ENCODE measurements at places on chromosomes 16 and 17.

GRCh38 chr17:20149251-20149650 is 140.1 kb downstream of the SPECC1 start:
- no peaks in the 10 kb centered on the region for H3K27me3 ChIP-seq
- no peak overlapping the region for H3K27ac ChIP-seq
- no peaks in the 10 kb centered on the region for H3K4me1 ChIP-seq
- DNase-seq: no peak
- H3K36me3 ChIP-seq: no peaks in the 10 kb centered on the region

- peak; percentile 58 for DNase-seq
- peaks cover 7% of the 10 kb centered on the region for H3K36me3 ChIP-seq
- H3K4me3 ChIP-seq: no peak overlapping the region
- no peak overlapping the region for H3K27ac ChIP-seq
- H3K4me1 ChIP-seq: peaks cover 34% of the 10 kb centered on the region
Measured at GRCh38 chr16:75491876-75492275, 3.4 kb downstream of the CHST6 start.

DNA sequence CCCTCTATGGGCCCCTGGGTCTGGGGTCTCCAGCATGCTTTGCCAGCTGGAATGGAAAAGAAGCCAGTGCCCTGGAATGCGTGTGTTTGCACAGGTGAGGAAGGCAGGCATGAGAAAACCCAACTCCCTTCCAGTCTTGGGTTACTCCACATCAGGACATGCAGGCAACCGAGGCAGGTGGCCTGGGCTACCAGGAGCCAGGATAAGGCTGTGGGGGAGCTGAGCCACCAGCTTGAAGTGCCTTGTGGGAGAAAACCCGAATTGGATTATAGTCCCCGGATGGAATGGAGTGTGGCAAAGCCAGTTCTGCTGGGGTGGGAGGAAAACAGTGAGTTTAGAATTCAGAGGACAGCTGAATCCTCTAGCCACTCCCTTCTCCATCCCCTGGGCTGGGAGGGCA is 7.2 kb downstream of the SRCIN1 start:
- no peaks in the 10 kb centered on the region for H3K27me3 ChIP-seq
- H3K4me1 ChIP-seq: peaks cover 51% of the 10 kb centered on the region
- H3K27ac ChIP-seq: no peak overlapping the region
- peaks cover 30% of the 10 kb centered on the region for H3K36me3 ChIP-seq
- H3K4me3 ChIP-seq: no peak overlapping the region

- no peak for DNase-seq
- H3K27ac ChIP-seq: no peak overlapping the region
- H3K36me3 ChIP-seq: peaks cover 8% of the 10 kb centered on the region
Measured at GRCh38 chr17:35866341-35866950, 2.2 kb downstream of the HEATR9 start.

DNA sequence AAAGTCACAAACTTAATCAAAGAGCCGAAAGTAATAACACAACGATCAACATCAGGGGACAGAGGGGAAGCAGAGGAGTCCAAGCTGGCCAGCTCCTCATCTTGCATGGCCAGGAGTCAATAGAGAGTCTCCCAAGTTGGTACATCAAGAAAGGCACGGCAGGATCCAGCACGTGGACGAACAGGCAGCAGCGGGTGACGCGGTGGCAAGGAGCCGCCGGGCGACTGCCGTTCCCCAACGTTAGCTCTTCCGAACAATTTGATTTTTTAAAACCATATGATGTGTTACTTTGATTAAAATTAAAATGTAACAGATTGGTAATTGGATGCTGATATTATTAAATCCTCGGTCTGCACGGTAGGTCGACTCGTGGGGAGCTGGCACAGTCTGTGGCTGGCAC is 81.8 kb upstream of the DOC2B start:
- no peak overlapping the region for H3K4me3 ChIP-seq
- no peak overlapping the region for H3K27ac ChIP-seq
- peaks cover 41% of the 10 kb centered on the region for H3K4me1 ChIP-seq
- H3K27me3 ChIP-seq: no peaks in the 10 kb centered on the region

DNA sequence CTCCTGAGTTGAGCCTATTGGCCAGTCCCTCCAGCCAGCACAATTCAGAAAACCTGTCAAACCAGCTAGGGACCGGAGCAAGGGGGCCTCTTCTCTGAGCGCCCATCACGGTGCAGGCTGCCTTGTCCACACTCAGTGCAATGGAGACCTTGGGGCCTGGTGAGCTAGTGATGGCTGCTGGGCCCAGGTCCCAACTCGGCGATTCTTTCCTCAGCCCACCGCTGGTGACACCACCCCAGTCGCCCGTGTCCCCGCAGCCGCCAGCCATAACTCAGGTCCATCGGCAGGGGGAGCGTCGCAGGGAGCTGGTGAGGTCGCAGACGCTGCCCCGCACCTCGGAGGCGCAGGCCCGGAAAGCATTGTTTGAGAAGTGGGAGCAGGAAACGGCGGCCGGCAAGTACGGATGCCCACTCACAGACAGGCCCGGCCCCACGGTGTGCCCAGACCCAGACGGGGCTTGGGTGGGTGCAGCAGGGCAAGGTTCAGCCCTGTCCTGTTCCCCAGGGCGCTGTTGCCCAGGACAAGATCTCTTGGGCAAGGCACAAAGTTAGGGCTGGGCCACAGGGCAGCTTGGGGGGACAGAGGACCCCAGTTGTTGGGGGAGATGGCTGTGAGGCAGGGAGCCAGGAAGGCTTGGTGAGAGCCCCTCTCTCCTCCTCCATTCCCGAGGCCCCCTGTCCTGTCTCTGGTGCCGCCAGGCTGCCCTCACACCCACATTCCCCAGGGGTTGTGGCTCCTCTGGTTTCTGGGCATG is 10.8 kb downstream of the SMTNL2 start:
- peaks cover 32% of the 10 kb centered on the region for H3K36me3 ChIP-seq
- H3K4me1 ChIP-seq: peaks cover 48% of the 10 kb centered on the region
- no peak overlapping the region for H3K27ac ChIP-seq
- DNase-seq: no peak
- H3K27me3 ChIP-seq: no peaks in the 10 kb centered on the region
- H3K4me3 ChIP-seq: no peak overlapping the region

GRCh38 chr17:27572665-27573064 is 58.3 kb upstream of the LGALS9 start:
- H3K27me3 ChIP-seq: no peaks in the 10 kb centered on the region
- peaks cover 19% of the 10 kb centered on the region for H3K36me3 ChIP-seq
- H3K27ac ChIP-seq: no peak overlapping the region
- no peak for DNase-seq
- H3K4me1 ChIP-seq: peaks cover 28% of the 10 kb centered on the region

- H3K27ac ChIP-seq: no peak overlapping the region
- H3K27me3 ChIP-seq: no peaks in the 10 kb centered on the region
- no peak overlapping the region for H3K4me3 ChIP-seq
- peaks cover 80% of the 10 kb centered on the region for H3K36me3 ChIP-seq
- H3K4me1 ChIP-seq: no peaks in the 10 kb centered on the region
Measured at GRCh38 chr17:7191571-7192270, 12.6 kb upstream of the ASGR1 start.

GRCh38 chr16:57567691-57568090 is 25.2 kb downstream of the ADGRG5 start:
- DNase-seq: no peak
- peaks cover 3% of the 10 kb centered on the region for H3K36me3 ChIP-seq
- no peak overlapping the region for H3K4me3 ChIP-seq
- H3K27me3 ChIP-seq: no peaks in the 10 kb centered on the region

DNA sequence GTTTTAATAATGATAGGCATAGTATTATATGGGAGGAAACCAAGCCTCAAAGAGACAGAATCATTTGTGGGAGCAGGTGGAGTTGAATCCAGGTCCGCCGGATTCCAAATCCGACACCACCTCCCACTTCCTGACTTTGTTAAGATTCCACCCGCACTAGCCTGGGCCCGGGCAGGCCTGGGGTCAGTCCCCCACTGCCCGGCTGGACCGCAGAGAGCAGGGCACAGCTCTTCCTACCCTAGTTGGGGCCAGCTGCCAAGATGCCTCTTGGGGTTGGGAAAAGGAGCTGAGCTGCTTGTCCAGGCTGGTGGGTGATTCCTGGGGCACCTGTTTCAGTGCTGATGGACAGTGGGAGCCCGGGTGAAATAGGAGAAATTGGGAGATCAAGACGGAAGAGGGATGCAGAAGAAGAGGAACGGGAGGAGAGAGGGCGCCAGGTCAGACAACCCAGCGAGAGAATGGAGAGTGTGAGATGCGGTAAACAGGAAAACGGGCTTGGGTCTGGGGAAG is 53.9 kb downstream of the OR1D5 start:
- H3K36me3 ChIP-seq: peaks cover 26% of the 10 kb centered on the region
- peaks cover 15% of the 10 kb centered on the region for H3K4me1 ChIP-seq
- H3K27ac ChIP-seq: no peak overlapping the region
- no peaks in the 10 kb centered on the region for H3K27me3 ChIP-seq
- no peak overlapping the region for H3K4me3 ChIP-seq

DNA sequence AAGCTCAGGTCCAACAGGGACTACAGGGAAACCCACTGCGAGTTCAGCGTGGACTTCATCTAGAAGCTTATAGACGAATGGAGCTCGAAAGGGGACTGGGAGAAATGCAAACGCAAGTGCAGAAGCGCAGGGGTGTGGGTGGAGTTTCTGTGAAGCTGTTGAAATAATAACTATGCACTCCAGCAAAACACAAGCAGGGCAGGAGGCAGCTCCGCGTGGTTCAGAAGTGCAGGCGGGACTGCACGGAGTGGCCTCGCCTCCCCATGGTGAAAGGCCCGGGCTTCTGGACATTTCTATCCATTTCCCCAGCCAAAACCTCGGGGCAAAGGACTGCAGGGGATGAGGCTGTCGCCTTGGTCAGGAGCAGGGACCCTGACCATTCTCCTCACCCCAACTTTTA is 74.5 kb downstream of the ZNF423 start:
- H3K27ac ChIP-seq: no peak overlapping the region
- peaks cover 28% of the 10 kb centered on the region for H3K4me1 ChIP-seq
- peaks cover 17% of the 10 kb centered on the region for H3K36me3 ChIP-seq

GRCh38 chr16:79677799-79678530 is 77.4 kb upstream of the MAF start:
- H3K4me1 ChIP-seq: no peaks in the 10 kb centered on the region
- H3K36me3 ChIP-seq: no peaks in the 10 kb centered on the region
- H3K27me3 ChIP-seq: no peaks in the 10 kb centered on the region
- H3K4me3 ChIP-seq: no peak overlapping the region
- DNase-seq: no peak
- no peak overlapping the region for H3K27ac ChIP-seq

DNA sequence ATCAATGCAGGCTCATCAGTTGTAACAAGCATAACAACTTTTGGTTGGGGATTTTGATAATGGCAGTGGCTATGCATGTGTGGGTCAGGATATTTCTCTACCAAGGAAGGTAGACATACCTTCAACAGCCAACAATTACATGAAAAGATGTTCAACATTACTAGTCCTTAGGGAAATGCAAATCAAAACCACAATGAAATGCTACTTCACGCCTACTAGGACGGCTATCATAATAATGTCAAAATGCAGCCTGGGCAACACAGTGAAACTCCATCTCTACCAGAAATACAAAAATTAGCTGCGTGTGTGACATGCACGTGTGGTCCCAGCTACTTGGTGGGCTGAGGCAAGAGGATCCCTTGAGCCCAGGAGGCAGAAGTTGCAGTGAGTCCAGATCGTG is 7.3 kb upstream of the SLC5A10 start:
- no peak for DNase-seq
- no peaks in the 10 kb centered on the region for H3K36me3 ChIP-seq
- H3K27me3 ChIP-seq: no peaks in the 10 kb centered on the region
- H3K4me1 ChIP-seq: no peaks in the 10 kb centered on the region
- H3K27ac ChIP-seq: no peak overlapping the region
- no peak overlapping the region for H3K4me3 ChIP-seq

DNA sequence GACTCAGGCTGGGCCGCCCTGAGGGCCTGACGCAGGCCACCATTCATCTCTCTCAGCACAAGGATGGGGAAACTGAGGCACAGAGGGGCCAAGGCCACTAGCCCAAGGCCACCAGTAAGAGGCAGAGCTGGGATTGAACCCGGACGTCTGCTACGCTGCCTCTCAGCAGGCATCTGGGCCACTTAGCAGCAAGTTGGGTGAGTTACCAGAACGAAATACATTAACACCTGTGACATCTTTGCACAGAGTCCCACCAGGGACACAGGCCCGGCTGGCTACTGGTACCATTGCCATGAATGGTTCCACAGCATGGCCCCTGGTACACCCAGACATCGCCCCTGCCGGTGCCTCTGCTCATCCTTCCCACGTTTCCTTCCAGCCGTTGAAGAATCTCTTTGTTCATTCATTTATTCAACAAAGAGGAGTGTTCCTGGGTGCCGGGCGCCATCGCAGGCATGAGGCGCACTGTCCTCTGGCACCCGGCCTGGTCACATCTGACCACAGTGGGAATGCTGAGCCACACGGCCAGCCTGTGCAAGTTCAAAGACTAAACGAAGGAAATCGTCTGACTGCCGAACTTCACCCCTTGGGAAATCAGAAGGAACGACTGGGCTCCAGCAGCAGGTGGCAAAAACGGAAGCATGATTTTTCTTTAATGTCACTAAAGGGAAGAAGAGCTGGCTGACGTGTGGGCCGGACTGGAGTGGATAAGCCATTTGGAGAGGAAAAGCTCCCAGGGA is 7.4 kb upstream of the ZNF469 start:
- H3K27me3 ChIP-seq: no peaks in the 10 kb centered on the region
- H3K4me3 ChIP-seq: no peak overlapping the region
- peaks cover 4% of the 10 kb centered on the region for H3K36me3 ChIP-seq
- H3K27ac ChIP-seq: peak overlapping the region; percentile 88
- DNase-seq: no peak
- H3K4me1 ChIP-seq: peaks cover 54% of the 10 kb centered on the region
